SK-MEL-5 (cell line): ENCODE measurements at places on chromosomes 4 and X. TPM values are rescaled to one million over a fixed set of nuclear protein-coding genes. Genes with fewer than 3 reads are reported as not detected.

Gene SOD3
- not detected in 2 replicates for total RNA-seq

Gene CFP
- 0.95 TPM in 1 of 2 replicates, not detected in the other for total RNA-seq

Gene SH3RF1
- 3.0 and 4.1 TPM in 2 replicates for total RNA-seq

Gene GPR173
- total RNA-seq, result not detected in 2 replicates

Gene ADH6
- not detected in 2 replicates for total RNA-seq

Gene FRG2
- total RNA-seq, result 0.05 TPM in 1 of 2 replicates, not detected in the other

Gene YY2
- 1.8 and 2.4 TPM in 2 replicates for total RNA-seq

Gene ARHGEF6
- 3.3 and 3.6 TPM in 2 replicates for total RNA-seq

Gene SULT1E1
- total RNA-seq, result not detected in 2 replicates
